ENCODE measurements at places on chromosomes 2 and 18. TPM values are rescaled to one million over a fixed set of nuclear protein-coding genes. Genes with fewer than 3 reads are reported as not detected.

FOXD4L1 gene
- total RNA-seq: not detected

GALR1 gene
- total RNA-seq: 0.05 TPM

SOCS6 gene
- total RNA-seq: 16.1 TPM

DNA sequence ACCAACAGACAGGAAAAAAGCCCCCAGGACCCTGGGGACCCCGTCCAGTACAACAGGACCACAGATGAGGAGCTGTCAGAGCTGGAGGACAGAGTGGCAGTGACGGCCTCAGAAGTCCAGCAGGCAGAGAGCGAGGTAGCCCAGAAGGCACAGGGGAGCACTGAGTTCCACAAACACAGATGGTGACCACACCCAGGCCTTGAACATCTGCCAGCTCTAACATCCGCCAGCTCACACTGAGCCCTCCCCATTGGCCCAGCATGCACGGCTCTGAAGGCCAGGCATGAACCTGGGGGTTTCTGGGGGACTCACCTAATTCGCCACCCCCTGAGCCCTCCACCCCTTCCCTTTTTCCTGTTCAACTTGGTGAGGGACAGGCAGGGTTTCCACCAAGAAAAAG, 25.6 kb upstream of the PRLH start:
- DNase-seq: no peak

GNAL gene
- total RNA-seq: 16.9 TPM

- no peak for DNase-seq
Observed at GRCh38 chr18:62164855-62165487, 21.9 kb downstream of the PIGN start.

DLGAP1 gene
- total RNA-seq: 0.32 TPM

DNA sequence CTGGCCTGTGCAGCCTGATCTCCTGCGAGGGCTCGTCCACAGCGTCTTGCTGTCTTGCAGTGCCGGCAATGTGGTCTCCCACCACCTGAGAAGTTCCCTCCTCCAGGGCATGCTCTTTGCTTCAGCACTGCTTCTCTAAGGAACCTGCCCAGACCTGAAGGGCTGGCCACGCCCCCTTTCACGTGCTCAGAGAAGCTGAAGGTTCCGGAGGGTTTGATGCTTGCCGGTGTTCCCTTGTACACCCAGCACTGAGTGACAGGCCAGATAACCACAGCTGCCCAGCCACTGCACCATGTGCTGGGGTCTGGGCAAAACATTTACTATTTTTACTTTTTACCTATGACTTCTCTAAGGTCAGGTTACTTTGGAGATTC, 1.7 kb upstream of the POLR2D start:
- no peak for DNase-seq

GRCh38 chr2:85893428-85894258, 4.9 kb upstream of the ST3GAL5 start:
- DNase-seq: no peak

FAM110C gene
- 1.3 TPM for total RNA-seq

GRCh38 chr2:234414596-234414995, 82.3 kb downstream of the ARL4C start:
- no peak for DNase-seq

- DNase-seq: peak; percentile 85
Observed at GRCh38 chr18:62425465-62426190, 97.2 kb upstream of the ZCCHC2 start.

SLC30A3 gene
- 0.24 TPM for total RNA-seq

- peak; percentile 69 for DNase-seq
Observed at GRCh38 chr2:219632760-219633105, 5.3 kb downstream of the SLC4A3 start.

- DNase-seq: no peak
Observed at GRCh38 chr2:58749041-58749440, 507.9 kb upstream of the FANCL start.

GRCh38 chr18:79504034-79504433, 108.3 kb downstream of the NFATC1 start:
- peak; percentile 38 for DNase-seq

EFR3B gene
- total RNA-seq: 1.7 TPM

STPG4 gene
- not detected for total RNA-seq

ATIC gene
- 57.7 TPM for total RNA-seq

GRCh38 chr2:28588292-28588670, 92.4 kb downstream of the PLB1 start:
- no peak for DNase-seq

DNA sequence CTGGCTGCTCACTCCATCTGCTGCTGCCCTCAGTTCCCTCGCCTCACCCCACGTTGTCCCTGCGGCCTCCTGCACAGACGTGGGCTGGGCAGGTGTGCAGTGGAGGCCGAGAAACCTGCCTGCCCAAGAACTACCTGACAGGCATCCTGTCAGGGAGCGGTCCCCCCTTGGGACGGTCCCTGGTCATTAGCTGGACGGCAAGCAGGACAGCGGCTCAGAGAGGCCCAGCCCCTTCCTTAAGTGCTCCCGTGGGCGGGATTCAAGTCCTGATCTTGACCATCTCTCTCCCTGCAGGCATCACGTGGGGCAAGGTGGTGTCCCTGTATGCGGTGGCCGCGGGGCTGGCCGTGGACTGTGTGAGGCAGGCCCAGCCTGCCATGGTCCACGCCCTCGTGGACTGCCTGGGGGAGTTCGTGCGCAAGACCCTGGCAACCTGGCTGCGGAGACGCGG, 11.3 kb downstream of the BOK start:
- peak; percentile 53 for DNase-seq

DNA sequence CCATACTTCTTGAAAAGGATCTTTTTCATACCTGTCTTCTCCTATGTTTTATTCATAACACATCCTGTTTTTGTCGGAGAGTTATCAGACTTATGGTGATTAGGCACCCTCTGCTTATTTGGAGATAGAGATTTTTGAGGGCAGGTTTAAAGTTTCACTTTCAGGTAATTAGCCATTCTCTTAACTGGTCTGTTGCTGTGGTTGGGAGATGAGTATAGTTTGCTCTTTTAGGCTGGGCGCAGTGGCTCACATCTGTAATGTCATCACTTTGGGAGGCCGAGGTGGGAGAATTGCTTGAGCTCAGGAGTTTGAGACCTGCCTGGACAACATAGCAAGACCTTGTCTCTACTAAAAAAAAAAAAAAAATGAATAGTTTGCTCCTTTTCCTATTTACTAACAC, 25.3 kb downstream of the SFTPB start:
- DNase-seq: no peak

DNA sequence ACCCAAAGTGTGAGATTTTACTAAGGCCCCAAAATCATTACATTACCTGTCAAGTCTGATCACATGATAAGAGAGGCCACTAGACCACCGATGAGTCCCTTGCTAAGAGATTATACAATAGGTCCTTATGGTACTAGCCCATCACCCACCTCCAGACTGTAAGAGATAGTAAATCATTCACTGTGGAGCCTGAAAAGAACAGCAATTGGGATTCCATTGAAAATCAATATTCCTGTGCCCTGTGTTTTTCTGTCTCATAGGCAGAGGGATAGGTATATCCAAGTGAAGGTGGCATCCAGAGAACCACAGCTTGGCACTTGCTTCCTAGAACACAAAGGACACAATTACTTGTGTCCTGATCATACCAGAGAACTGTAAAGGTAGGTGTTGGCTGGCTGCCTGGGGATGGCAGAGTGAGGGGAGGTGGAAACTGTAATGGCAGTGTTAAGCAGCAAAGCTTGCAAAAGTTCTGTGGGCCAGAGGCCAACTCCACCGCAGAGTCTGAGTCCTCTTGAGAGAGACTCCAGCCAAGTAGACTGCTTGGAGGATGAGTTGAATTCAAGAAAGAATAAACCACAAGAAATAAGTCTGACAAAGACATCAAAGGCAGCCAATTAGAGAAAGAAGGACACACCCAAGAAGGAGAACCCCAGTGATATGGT, 102.0 kb upstream of the PIEZO2 start:
- peak; percentile 89 for DNase-seq

GRCh38 chr2:110832740-110833139, 100.4 kb downstream of the ACOXL start:
- DNase-seq: no peak

GRCh38 chr2:53793821-53794220, 7.0 kb downstream of the ERLEC1 start:
- DNase-seq: no peak

DNA sequence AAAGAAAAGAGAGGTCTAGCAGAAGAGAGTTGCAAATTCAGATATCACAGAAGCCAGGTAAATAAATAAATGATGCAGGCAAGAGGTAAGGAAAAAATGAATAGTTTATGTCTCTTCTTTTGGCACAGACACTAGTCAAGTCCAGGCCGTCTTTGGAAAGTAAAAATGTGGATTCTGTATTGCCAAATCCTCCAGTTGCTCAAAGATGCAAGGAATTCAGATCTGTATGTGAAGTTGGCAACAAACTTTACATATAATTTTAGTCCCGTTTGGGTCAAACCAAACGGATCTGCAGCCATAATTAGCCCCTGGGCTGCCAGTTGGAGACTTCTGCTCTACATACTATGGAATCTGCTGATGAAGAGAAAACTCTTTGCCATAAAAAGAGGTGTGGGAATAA, 200.5 kb upstream of the RND3 start:
- no peak for DNase-seq

- no peak for DNase-seq
Observed at GRCh38 chr18:77209587-77209986, 40.1 kb upstream of the GALR1 start.

- DNase-seq: no peak
Observed at GRCh38 chr2:26471766-26472706, 5.9 kb downstream of the OTOF start.

DNA sequence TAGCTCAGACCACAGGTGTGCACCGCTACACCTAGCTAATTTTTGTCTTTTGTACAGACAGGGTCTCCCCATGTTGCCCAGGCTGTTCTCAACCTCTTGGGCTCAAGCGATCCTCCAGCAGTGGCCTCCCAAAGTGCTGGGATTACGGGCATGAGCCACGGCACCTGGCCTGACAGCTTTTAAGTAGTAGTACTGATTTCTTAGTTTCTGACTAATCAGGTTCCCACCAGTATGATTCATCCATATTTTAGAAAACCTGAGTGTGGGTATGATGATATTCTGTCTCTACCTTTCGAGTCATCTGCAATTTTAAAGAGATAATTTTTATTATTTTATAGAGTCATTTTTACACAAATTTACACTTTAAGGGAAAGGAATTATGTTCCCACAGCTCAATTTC, 46.4 kb upstream of the GULP1 start:
- no peak for DNase-seq

NFATC1 gene
- 23.9 TPM for total RNA-seq

HOXD13 gene
- not detected for total RNA-seq

DNA sequence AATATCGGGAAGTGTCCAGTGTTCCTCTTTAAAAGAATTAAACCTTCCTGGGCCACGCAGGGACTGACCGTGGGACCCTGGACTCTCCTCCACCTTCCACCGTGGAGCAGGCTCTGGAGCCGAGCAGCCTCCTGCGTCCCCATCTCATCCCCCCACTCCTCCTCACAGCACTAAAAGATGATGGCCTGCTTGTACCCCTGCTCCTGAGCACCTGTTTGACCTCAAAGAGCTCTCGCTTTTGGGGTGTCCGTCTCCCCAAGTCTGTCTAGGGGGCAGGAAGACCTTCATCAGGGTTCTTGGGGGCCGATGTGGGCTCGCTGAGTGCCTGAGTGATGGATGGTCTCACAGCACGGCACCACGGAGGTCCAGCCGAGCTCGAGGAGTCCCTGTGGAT, 1.2 kb upstream of the SDC1 start:
- DNase-seq: peak; percentile 65

DNA sequence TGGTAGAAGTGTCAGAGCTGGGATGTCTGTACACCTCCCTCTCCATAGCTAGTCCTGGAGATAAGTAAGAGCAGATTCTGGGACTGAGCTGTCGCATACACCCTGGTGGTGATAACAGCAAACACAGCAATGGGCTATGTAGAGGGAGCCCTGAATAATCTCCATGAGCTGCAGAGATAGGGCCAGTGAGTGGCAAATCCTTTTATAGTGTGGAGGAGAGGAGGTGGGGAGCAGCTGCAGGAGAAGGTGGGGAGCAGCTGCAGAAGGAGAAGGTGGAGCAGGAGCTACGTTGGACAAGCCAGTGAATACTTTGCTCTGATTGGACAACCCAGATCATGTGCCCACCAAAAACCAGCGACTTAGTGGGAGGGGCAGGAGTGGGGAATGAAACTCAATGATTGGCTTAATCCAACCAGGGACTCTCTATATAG, 85.5 kb downstream of the TMEM247 start:
- no peak for DNase-seq

EFEMP1 gene
- 476 TPM for total RNA-seq

DNA sequence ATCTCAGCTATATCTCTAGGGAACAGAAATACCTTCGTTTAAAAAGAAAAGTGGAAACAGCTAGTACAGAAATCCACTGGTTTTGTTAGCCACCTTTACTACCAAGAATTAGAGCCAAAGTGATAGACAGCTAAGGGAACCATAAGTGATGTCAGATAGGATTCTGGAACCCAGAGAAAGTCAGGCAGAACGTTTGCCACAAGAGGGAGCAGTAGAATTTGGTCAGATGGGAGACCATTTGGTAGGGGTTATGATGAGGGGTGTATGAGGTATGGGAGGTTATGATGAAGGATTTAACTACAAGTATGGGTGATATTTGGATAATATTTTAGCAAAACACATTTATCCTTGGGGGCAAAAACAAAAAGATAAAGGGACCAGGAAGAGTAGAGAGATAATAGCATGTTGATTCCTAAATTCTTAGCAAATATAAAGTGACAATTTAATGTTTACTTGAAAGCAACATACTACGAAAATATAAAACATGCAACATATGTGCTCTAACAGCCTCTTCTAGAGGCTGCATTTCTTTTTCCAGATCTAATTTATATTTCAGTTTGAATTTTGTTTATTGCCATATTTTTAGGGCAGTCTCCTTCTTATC, 3.3 kb downstream of the SLC8A1 start:
- no peak for DNase-seq

DNA sequence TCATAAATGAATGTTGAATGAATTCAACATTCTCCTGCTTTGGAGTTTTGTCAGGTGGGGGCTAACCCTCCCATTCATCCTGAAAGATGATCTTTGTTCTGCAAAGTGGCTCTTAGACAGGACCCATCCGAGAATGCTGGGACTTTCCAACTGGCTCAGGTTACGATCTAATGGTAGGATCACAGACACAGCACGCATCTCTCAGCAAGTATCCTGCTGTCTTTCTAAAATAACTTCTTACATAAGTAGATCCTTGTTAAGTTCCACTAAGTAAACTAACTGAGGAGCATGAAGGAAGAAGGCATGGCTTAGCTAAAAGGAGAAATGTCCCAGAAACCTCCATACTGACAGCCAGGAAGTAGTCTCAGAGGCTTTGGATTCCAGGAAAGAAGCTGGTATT, 23.7 kb downstream of the CYP27A1 start:
- DNase-seq: no peak

GRCh38 chr2:43300781-43301583, 74.6 kb upstream of the ZFP36L2 start:
- no peak for DNase-seq

GRCh38 chr18:11665587-11665986, 23.5 kb upstream of the GNAL start:
- no peak for DNase-seq

EGR4 gene
- not detected for total RNA-seq

DNA sequence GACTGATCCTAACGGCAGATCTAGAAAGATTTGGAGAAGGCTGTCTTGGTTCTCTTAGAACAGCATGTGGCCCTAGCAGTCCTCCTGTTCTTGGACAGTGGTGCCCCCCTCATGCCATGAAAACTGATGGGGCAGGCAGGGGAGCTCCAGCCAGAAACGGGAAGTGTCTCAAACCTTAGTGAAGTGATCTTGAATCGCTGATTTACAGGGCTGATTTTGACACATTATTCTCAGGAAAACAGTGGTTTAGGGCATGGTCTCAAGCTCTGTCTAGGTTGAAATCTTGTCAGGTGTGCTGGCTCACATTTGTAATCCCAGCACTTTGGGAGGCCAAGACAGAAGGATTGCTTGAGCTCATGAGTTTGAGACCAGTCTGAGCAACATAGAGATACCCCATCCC, 37.8 kb downstream of the SRSF7 start:
- no peak for DNase-seq

FBLN7 gene
- total RNA-seq: 14.6 TPM

TMEM247 gene
- not detected for total RNA-seq
